ENCODE measurements at places on chromosomes 16 and 17.

- DNase-seq: no peak
These were observed 10.8 kb upstream of the ZNF629 start for GRCh38 chr16:30797670-30798309.

- DNase-seq: no peak
These were observed 34.4 kb downstream of the PIPOX start for GRCh38 chr17:29077320-29077719.

DNA sequence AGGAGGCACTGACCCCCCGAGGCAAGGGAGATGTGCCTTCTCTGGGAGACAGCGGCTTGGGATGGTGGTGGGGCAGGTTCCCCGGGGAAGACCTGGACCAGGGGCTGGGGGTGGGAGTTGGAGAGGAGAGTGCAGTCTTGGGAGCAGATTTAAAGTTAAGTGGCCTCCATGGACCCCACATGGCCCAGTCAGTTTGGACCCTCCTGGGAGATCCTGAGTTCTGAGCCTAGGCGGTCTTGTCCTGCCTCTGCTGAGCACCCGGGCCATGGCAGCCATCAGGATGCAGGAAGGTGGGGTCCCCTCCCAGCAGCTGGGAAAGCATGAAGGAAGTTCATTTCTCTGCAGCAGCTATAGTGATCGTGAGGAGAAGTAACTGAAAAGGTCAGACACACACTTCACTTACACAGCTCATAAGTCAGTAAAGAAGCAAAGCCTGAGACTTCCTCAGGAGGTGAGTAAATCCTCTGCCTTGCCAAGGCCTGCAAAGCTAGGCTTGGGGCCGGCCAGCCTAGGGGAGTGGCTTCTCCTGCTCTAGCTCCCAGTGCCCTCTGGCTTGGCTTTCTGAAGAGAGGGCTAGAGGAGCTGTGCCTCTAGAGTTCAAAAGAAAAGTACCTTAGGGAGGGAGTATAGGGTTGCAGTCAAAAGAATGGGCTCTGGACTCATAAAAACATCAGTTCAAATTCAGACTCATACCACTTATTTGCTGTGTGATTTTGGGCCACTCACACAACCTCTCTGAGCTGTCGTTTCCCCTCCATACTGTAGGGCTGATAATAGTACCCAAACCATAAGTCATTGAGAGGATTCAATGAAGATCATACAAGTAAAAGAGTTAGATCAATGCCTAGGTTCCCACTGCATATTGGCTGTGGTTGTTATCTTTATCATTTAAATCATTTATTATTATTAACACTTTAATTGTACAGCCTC is 31.0 kb upstream of the C16orf78 start:
- DNase-seq: no peak

DNA sequence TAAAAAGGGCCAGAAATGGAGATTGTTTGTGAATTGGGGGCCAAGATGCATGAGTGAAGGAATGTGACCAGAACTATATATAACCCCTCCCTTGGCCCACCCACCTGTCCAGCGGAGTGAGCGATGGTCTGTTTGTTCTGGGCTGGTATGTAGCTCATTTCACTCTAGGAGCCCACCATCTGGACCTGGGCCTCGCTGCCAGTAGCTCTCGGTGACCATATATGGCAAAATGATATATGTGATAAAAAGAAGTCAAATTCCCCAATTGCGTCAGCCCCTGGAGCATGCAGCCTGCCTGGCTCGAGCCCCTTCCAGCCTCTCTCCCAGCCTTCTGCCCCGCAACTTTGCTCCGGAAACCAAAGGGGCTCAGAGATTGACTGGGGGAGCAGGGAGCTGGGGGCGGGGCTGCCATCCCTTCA is 47.3 kb downstream of the CCDC42 start:
- DNase-seq: no peak

DNA sequence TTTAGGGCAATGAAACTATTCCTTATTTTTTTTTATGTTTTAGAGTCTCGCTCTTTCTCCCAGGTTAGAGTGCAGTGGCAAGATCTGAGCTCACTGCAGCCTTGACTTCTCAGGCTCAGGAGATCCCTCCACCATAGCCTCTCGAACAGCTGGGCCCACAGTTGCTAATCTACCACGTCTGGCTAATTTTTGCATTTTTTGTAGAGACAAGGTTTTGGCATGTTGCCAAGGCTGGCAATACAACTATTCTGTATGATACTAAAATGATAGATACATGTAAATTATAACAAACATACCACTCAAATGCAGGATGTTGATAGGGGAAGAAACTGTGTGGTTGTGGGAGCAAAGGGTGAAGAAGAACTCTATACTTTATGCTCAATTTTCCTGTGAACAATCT is 401.3 kb downstream of the ZFHX3 start:
- no peak for DNase-seq

GRCh38 chr17:80035687-80035936 is at the start of gene TBC1D16:
TBC1D16 (minus strand) TSS chr17:80035872; CDS start chr17:80013547, 22,325 bp downstream.
- peak; percentile 49 for DNase-seq

GRCh38 chr17:49890077-49890821 is 42.4 kb upstream of the TAC4 start:
- DNase-seq: no peak

- DNase-seq: peak; percentile 23
These were observed 1.2 kb downstream of the ATP6V0A1 start for GRCh38 chr17:42459801-42460281.

- no peak for DNase-seq
These were observed 30.7 kb downstream of the CIITA start for GRCh38 chr16:10907757-10908045.

DNA sequence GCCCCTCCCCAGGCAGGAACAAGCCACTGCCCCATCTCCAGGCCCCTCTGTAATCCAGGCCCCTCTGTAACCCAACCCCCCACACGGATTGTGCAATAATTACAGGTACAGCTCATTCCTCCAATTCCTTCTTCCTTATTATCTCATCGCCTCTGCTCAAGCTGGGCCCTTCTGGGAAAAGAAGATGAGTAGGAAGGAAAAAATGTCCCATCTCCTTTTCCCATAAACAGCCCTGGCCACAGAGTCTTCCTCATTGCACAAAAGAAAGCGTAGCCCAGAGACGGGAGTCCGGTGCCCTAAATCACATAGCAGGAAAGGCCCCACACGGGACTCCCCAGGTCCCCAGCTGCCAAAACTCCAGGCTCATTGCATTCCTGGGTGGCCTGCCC is 3.6 kb upstream of the LITAFD start:
- DNase-seq: no peak

DNA sequence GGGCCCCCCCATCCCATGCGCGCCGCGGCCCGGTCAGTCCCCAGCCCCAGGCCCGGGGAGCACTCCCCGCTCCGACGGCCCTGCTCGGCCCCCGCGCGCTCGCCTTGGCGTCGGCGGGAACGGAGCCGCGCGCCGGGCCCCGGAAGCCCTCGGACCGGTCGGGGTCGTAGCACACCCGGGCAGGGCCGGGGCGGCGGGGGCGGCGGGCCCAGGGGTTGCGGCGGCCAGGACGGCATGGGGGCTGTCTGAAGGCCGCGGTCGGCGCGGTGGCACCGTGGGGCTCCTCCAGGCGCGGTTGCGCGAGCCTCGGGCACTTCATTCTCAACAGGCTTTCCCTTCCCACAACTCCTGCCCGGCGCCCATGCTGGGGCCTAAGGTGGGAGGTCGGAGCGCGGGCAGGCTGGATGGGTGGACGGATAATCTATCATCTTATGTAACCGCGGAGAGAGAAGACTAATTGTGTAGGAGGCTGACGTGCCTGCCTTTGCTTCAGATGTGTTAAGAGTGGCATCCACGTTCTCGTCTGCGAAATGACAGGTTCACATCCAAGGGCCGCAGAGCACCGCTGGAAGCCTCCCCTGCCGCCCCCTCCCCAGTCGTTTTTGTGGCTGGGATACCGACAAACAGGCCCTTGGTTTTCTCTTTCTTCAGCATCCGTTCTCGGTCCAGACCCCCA is 708 bp downstream of the BAIAP2 start:
- DNase-seq: no peak

DNA sequence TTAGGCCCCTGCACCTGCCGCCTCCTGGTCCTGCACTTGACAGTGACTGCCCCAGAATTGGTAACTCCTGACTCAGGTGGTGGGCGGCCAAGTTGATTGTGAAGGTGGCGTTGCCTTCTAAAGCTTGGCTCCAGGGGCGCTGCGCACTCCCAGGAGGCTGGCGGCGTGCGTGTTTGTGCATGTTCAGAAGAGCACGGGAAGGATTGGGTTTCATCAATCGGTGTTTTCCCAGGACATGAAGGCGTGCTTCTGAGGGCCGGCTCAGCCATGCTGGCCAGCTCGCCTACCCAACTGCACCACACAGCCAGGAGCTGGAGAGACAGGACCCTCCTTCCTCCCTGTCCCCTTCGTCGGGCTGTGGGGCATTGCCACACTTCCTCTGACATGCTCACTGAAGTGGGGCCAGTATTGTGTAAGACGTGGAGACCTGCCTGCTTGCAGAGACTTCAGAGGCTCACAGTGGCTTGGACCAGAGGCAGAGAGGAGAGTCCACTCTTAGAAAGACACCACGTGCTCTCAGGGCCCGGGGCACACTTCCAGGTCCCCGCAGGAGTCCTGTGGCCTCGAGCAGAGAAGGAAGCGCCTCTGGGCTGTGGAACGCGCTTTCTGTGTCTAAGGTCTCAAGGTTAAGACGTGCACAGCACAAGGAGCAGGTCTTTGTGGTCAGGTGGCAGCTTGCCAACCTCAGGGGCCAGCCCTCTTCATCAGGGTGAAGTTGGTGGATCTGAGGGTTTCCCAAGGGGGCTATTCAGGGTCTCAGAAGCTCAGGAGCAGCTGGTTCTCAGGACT is 2.8 kb downstream of the RAB40C start:
- DNase-seq: no peak

DNA sequence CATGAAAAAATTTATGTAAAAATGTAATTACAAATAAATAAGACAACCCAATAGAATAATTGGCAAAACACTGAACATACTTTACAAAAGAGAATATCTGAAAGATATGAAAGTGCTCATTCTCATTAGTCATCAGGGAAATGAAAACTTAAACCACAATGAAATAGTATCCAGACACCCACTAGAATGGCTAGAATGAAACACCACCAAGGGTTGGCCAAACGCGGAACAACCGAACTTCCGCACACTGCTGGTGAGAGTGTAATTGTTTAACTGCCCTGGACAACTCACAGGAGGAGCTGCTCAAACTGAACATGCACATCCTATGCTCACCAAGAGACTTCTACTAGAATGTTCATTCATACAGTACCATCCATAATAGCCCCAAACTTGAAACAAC is 5.8 kb upstream of the ZDHHC7 start:
- DNase-seq: no peak

GRCh38 chr16:85341972-85342695 is 229.9 kb upstream of the CIBAR2 start:
- DNase-seq: no peak

DNA sequence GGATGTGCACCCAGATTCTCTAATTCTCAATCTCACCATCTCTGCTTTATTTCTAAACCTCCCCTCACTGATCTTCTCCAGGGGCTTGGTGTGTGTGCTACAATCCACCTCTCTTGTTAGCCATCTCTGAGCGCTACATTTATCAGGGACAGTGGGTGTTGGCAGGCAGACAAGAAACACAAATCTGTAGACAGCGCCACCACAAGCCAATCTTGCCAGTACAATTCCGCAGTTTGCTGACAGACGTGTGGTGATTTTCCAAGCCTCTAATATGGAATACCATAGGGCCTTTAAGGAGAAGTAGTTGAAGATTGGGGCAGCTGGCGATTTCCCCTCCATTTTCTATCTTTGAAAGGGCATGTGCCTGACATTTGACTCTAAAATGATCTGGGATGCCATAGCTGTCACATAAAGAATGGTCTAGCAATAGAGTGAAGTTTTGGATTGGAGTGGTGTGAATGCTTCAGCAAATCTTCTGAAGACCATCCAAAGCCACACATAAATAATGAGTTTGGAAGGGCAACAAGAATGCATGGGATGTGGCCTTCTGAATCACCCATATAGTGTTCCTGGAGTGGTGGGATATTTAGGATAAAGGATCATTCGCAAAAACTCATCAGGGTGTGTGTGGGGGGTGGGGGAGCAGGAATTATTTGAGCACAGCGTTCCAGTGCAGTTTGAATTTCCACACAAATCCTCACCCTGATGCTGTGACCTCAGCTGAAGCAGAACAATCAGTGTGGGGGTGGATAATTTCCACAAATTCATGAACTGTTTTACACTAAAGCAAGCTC is 12.0 kb upstream of the ANKFN1 start:
- no peak for DNase-seq

DNA sequence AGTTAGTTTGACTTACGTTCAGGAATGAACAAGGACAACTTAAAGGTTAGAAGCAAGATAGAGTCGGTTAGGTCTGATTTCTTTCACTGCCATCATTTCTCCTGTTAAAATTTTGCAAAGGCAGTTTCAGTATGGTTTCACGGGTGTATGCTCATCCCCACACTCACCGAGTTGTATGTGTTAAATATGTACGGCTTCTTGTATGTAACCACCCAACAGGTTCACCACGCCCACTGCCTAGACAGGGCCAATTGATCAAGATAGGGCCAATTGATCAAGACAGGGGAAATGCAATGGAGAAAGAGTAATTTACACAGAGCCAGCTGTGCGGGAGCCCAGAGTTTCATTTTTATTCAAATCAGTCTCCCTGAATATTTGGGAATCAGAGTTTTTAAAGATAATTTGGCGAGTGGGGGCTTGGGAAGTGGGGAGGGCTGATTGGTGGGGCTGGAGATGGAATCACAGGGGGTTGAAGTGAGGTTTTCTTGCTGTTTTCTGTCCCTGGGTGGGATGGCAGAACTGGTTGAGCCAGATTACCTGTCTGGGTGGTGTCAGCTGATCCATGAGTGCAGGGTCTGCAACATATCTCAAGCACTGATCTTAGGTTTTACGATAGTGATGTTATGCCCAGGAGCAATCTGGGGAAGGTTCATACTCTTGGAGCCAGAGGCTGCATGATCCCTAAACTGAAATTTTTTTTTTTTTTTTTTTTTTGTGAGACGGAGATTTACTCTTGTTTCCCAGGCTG is 62.4 kb upstream of the PLCG2 start:
- DNase-seq: peak; percentile 34

- no peak for DNase-seq
These were observed 4.9 kb upstream of the ACTG1 start for GRCh38 chr17:81517339-81518112.

DNA sequence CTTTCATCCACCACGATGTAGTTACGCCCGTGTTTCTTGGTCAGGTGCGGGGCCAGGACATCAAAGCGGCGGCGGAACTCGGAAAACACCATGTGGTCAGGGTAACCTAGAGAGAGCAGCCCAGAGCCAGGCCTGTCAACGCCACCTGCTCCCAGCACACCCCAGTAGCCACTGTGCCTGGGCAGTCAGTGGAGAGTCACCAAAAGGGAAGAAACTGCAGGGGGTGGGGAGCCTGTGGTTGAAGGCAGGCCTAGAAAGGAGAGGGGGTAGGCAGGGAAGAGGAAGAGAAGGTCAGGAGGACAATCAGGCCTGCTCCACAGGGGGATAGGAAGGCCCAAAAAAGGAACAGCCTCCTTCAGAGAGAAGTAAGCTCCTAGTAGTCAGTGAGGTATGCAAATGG is 64.1 kb downstream of the PIPOX start:
- no peak for DNase-seq

- DNase-seq: no peak
These were observed 51.3 kb downstream of the EPN2 start for GRCh38 chr17:19288453-19288852.

GRCh38 chr17:41322094-41322902 is 6.8 kb upstream of the KRTAP17-1 start:
- peak; percentile 47 for DNase-seq

- no peak for DNase-seq
These were observed 8.4 kb upstream of the SPATA2L start for GRCh38 chr16:89709716-89710432.

Measured in central memory CD4-positive, alpha-beta T cell (primary cell).